Dermis lymphatic vessel endothelial cell (primary cell): ENCODE measurements at places on chromosomes 2 and 18. TPM values are rescaled to one million over a fixed set of nuclear protein-coding genes. Genes with fewer than 3 reads are reported as not detected.

HJURP gene
- 2.1 and 2.3 TPM in 2 replicates for total RNA-seq

TTC21B gene
- 26.6 and 35.4 TPM in 2 replicates for total RNA-seq

ZSWIM2 gene
- total RNA-seq: not detected in 2 replicates

GREB1L gene
- total RNA-seq: 1.2 and 3.5 TPM in 2 replicates

CXCR1 gene
- total RNA-seq: not detected in 2 replicates

OSR1 gene
- total RNA-seq: 0.54 and 1.5 TPM in 2 replicates

SPATA3 gene
- total RNA-seq: not detected in 2 replicates

SLC5A7 gene
- not detected in 2 replicates for total RNA-seq

FEV gene
- not detected in 2 replicates for total RNA-seq

ACADL gene
- total RNA-seq: not detected in 2 replicates

SIX2 gene
- total RNA-seq: 0.11 TPM in 1 of 2 replicates, not detected in the other

SCYGR4 gene
- total RNA-seq: not detected in 2 replicates

UGT1A3 gene
- total RNA-seq: not detected in 2 replicates

VAMP8 gene
- total RNA-seq: 1.7 and 8.8 TPM in 2 replicates

TSPYL6 gene
- total RNA-seq: not detected in 2 replicates

PREB gene
- total RNA-seq: 25.3 and 28.4 TPM in 2 replicates

FSIP2 gene
- under 0.01 TPM in 2 replicates for total RNA-seq

GREB1 gene
- total RNA-seq: 0.11 and 0.26 TPM in 2 replicates

CNTNAP5 gene
- total RNA-seq: under 0.01 TPM in 1 of 2 replicates, not detected in the other

TUBB8B gene
- total RNA-seq: 0.11 TPM in 1 of 2 replicates, not detected in the other

IL1F10 gene
- total RNA-seq: not detected in 2 replicates

IGFBP5 gene
- 0.54 and 2.0 TPM in 2 replicates for total RNA-seq

CIB4 gene
- not detected in 2 replicates for total RNA-seq

TCF7L1 gene
- total RNA-seq: 4.3 and 5.2 TPM in 2 replicates

CYRIA gene
- total RNA-seq: 33.6 and 46.8 TPM in 2 replicates

RELCH gene
- total RNA-seq: 24.5 and 26.6 TPM in 2 replicates

IL36G gene
- not detected in 2 replicates for total RNA-seq
